Motor neuron (in vitro differentiated cells): ENCODE measurements at places on chromosomes 1 and 21. TPM values are rescaled to one million over a fixed set of nuclear protein-coding genes. Genes with fewer than 3 reads are reported as not detected.

Gene VASH2
- total RNA-seq, result 11.3 and 16.0 TPM in 2 replicates

Gene CFHR2
- total RNA-seq, result not detected in 2 replicates

Gene SH2D1B
- 0.63 TPM in 1 of 2 replicates, not detected in the other for total RNA-seq

Gene PTGS2
- total RNA-seq, result 0.54 and 1.1 TPM in 2 replicates

Gene CDK11B
- total RNA-seq, result 32.6 and 32.9 TPM in 2 replicates

Gene TGFB2
- total RNA-seq, result 16.3 and 18.4 TPM in 2 replicates

Gene A3GALT2
- not detected in 2 replicates for total RNA-seq

Gene CATSPERE
- 0.66 and 1.2 TPM in 2 replicates for total RNA-seq

Gene GCSAML
- total RNA-seq, result 0.14 and 0.25 TPM in 2 replicates

Gene RUNX1
- 0.32 and 0.52 TPM in 2 replicates for total RNA-seq

Gene BTF3L4
- 260 and 266 TPM in 2 replicates for total RNA-seq

Gene NOS1AP
- total RNA-seq, result 0.67 and 1.7 TPM in 2 replicates

Gene SELL
- total RNA-seq, result 0.41 TPM in 1 of 2 replicates, not detected in the other

Gene TINAGL1
- total RNA-seq, result 0.09 and 0.75 TPM in 2 replicates

Gene RGS18
- total RNA-seq, result 2.0 and 4.7 TPM in 2 replicates

Gene SLC6A9
- total RNA-seq, result 5.5 and 7.2 TPM in 2 replicates

Gene WNT2B
- 3.0 and 4.6 TPM in 2 replicates for total RNA-seq

Gene MYOM3
- total RNA-seq, result 0.27 and 0.29 TPM in 2 replicates

Gene LENEP
- 0.92 and 2.6 TPM in 2 replicates for total RNA-seq

Gene CALML6
- total RNA-seq, result 1.1 and 1.3 TPM in 2 replicates

Gene TSPEAR
- total RNA-seq, result 0.46 TPM in 2 replicates

Gene CFAP74
- 0.42 and 1.3 TPM in 2 replicates for total RNA-seq

Gene SPRR2F
- 2.4 TPM in 1 of 2 replicates, not detected in the other for total RNA-seq

Gene TRIM17
- 51.6 and 55.5 TPM in 2 replicates for total RNA-seq

Gene CNIH3
- total RNA-seq, result 11.3 and 15.5 TPM in 2 replicates

Gene ADAMTSL4
- total RNA-seq, result 6.3 and 7.1 TPM in 2 replicates

Gene PLA2G2F
- total RNA-seq, result 0.48 and 0.51 TPM in 2 replicates

Gene DCDC2B
- total RNA-seq, result 2.2 and 2.7 TPM in 2 replicates

Gene OR10Z1
- total RNA-seq, result 0.14 and 0.21 TPM in 2 replicates

Gene SAMD11
- total RNA-seq, result 30.4 and 31.5 TPM in 2 replicates

Gene RAB3B
- 18.6 and 23.0 TPM in 2 replicates for total RNA-seq

Gene PTAFR
- 0.27 and 1.0 TPM in 2 replicates for total RNA-seq
